Thymus (tissue), 14 donors: ENCODE measurements at places on chromosomes 6 and 20. TPM values are rescaled to one million over a fixed set of nuclear protein-coding genes. Genes with fewer than 3 reads are reported as not detected.

- no peak for DNase-seq
- no peaks in the 10 kb centered on the region for H3K4me1 ChIP-seq
- H3K27me3 ChIP-seq = no peaks in the 10 kb centered on the region
- no peaks in the 10 kb centered on the region for H3K36me3 ChIP-seq
Measured at GRCh38 chr6:169189182-169189581, 64.5 kb downstream of the THBS2 start.

GRCh38 chr6:167993831-167994230 is 3.6 kb upstream of the KIF25 start:
- no peak for DNase-seq
- no peaks in the 10 kb centered on the region for H3K36me3 ChIP-seq
- H3K27ac ChIP-seq = no peak overlapping the region

IPCEF1 gene
- 6.5 TPM for polyA plus RNA-seq

VSX1 gene
- 0.21 TPM for polyA plus RNA-seq

BPIFA1 gene
- polyA plus RNA-seq = 6.0 TPM

CST5 gene
- polyA plus RNA-seq = 0.98 TPM

ID4 gene
- polyA plus RNA-seq = 10.9 TPM

PI16 gene
- 2.2 TPM for polyA plus RNA-seq
